ENCODE measurements at places on chromosomes 1 and 21.

DNA sequence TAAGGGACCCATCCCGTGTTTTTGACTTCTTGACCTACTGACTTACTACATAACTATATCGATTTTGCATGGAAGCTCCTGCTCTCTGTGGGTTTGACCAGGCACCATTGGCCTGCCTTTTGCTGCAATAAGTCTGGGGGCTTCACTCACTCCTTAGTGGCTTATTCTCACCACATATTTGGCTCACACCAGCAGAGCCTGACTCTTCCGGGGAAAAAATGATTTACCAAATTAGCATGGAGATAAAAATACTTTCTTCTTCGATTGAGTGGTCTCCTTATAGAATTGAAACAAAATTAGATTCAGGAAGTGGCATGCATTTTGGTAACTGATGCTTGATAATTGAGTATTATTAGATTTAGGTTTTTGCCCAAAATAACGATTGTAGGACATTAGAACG is 129.7 kb downstream of the RUNX1 start:
- no peak for DNase-seq

- no peak for DNase-seq
These were observed 33.6 kb upstream of the SFPQ start for GRCh38 chr1:35226546-35226945.

- no peak for DNase-seq
These were observed 24.1 kb upstream of the CNN3 start for GRCh38 chr1:94951046-94951445.

DNA sequence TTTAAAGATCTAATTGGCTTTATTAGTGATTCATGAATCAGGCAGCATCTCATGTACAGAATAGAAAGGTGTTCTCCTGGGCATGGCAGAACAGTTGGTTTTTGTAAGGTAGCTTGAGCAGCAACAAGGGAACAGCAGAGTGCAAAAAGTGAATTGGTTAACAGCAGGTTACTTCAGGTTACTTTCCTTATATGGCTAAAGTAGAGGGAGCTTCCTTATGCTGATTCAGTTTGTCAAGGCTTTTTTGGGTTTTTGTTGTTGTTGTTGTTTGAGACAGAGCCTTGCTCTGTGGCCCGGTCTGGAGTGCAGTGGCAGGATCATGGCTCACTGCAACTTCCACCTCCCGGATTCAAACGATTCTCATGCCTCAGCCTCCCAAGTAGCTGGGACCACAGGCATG is 132.8 kb downstream of the CDC7 start:
- no peak for DNase-seq

- DNase-seq: peak; percentile 57
These were observed 96.7 kb upstream of the TRABD2B start for GRCh38 chr1:48093696-48094528.

- DNase-seq: no peak
These were observed 10.5 kb upstream of the TNFRSF25 start for GRCh38 chr1:6476483-6476882.

DNA sequence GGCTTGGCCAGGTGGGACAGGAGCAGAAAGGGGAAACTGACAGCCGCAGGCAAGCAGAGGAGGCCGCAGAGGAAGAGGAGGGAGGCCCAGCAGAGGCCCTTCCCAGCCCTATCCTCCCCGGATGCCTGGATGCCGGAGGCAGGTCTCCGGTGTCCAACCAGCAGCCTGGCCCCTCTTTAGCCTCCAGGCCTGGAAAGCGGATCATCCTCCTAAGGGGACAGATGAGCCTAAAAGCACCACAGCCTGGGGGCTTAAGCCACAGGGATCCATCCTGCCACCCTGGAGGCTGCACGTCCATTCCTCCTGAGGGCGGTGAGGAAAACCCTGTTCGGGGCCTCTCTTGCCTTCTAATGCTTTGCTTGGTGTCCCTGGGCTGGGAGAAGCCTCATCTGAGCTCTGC is 334.1 kb upstream of the VAMP3 start:
- no peak for DNase-seq

- no peak for DNase-seq
These were observed 47.6 kb downstream of the RAB3GAP2 start for GRCh38 chr1:220224611-220225124.

GRCh38 chr1:177783051-177783450 is 186.8 kb downstream of the SEC16B start:
- no peak for DNase-seq

DNA sequence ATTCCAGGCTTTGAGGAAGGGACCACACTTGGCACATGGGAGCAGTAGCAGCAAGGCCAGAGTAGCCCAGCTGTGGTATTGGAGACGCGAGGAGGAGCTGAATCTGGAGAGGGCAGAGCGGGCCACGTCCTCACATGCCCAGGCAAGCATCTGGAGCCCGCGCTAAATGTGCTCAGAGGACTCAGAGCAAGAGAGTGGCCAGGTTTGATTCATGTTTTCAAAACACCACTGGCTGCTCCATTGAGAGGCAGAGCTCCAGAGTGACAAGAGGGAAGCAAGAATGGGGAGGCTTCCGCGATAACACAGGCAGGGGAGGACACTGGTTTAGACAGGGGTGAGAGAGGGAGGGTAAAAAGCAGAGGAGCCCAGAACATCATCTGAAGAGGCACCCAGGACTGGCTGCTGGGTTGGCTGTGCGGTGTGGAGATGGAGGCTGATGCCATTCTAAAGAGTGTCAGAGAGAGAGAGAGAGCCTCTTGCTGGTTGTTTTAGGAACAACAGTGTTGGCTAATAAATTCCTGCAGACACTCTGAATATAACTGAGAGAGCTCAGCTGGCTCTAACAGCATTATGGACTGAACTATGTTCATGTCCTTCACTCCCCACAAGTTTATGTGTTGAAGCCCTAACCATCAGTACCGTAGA is 32.3 kb downstream of the RCAN1 start:
- DNase-seq: no peak

- no peak for DNase-seq
These were observed 15.5 kb downstream of the LYPLAL1 start for GRCh38 chr1:219189021-219189824.

GRCh38 chr1:99784809-99785255 is 18.4 kb upstream of the FRRS1 start:
- no peak for DNase-seq

- DNase-seq: no peak
These were observed 8.3 kb upstream of the COL16A1 start for GRCh38 chr1:31712068-31712467.

DNA sequence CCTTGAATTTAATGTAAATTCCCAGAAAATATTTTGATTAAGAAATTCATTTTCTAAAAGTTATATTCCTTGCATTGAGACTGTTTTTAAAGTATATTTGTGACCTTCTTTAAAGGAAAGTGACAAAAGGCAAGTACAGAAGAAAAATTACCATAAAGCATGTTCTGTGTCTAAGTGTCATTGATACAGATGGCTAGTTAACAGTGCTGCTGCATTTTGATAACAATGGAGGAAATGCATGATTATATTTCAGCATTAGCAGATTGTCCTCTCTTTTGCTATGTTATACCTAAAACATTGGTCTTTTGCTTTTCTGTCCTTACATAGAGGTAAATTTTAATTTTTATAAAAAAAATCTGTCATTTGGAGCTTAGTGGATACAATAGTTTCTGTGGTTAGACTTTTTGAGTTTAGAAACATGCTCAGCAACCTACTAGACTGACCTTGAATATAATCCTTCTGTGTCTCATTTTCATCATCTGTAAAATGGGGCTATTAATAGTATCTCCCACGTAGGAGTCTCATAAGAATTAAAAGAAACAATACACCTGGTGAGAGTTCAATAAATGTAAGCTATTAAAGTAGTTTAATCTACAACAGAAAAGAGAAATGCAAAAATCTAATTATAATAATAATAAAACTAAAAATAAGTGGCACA is 51.1 kb upstream of the RGS21 start:
- DNase-seq: no peak

- no peak for DNase-seq
These were observed 43.1 kb downstream of the HOOK1 start for GRCh38 chr1:59857679-59858354.

- no peak for DNase-seq
These were observed 60.0 kb upstream of the TNR start for GRCh38 chr1:175803413-175803812.

DNA sequence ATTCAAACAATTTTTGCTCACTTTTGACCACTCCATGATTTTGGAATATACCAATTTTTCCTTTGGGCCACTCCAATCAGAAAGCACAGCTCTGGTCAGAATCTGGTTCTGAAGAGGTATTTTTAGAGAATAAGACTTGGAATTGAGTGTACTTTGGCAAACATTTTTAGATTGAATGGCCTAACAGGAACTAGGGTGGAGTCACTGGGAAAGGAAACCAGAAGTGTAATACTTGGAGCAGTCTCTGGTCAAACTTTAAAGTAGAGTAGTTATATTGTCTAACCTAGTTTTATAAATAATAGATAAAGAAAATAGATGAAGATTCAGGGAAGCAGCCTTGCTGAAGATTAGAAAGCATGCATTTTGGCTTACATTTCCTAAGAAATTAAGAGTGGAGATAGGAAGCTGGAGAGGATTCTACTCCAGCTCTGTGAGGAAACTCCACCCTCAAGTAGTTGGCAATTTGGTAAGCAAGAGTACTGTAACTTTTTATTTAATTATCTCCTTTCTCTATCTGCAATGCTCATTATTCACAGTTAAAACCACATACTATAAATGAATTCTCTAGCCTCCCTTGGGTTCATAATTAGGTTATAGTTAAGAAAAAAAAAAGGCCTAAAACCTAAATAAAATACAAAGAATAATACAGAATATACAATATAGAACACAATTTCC is 15.8 kb downstream of the STIL start:
- no peak for DNase-seq

DNA sequence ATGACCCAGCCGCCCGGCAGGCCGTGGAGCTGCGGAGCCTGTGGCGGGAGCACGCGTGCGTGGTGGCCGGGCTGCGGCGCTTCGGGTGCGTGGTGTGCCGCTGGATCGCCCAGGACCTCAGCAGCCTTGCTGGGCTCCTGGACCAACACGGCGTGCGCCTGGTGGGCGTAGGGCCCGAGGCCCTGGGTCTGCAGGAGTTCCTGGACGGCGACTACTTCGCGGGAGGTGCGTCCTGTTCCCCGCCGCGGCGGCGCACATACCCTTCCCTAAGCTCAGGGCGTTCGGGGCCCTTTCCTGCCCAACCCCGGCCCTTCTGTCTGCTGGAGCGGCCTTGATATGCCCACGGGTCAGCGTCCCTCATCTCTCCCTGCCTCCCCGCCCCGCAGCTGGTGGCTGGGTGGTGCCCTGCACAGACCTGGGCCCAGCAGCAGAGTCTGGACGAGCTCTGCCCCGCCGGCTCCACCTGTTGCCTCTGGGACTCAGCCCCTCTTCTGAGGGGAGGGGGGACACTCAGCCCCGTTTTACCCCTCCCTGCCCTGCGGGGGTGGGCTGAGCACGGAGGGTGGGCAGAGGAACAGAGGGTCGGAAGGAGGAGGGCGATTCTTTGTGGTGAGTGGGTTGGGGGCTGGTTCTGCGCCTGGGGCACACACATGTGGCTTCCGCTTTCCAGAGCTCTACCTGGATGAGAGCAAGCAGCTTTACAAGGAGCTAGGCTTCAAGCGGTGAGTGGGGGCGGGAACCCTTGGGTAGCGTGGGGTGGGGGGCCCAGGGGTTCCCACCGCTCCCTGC is 688 bp downstream of the PRXL2B start:
- no peak for DNase-seq

DNA sequence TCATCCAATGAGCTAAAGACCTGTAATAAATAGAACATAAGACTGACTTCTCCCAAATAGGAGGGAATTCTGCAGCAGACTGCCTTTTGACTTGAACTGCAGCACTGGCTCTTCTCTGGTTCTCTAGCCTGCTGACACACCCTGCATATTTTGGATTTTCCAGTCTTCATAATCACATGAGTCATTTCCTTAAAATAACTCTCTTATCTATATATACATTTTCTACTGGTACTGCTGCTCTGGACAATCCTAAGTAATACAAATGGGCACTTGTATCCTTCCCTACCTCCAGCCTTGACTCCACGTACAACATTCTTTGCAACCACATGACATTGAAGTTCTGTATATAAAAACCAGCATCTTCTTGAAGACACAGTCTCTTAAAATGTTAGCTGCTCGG is 429.4 kb upstream of the TMPRSS15 start:
- DNase-seq: no peak

DNA sequence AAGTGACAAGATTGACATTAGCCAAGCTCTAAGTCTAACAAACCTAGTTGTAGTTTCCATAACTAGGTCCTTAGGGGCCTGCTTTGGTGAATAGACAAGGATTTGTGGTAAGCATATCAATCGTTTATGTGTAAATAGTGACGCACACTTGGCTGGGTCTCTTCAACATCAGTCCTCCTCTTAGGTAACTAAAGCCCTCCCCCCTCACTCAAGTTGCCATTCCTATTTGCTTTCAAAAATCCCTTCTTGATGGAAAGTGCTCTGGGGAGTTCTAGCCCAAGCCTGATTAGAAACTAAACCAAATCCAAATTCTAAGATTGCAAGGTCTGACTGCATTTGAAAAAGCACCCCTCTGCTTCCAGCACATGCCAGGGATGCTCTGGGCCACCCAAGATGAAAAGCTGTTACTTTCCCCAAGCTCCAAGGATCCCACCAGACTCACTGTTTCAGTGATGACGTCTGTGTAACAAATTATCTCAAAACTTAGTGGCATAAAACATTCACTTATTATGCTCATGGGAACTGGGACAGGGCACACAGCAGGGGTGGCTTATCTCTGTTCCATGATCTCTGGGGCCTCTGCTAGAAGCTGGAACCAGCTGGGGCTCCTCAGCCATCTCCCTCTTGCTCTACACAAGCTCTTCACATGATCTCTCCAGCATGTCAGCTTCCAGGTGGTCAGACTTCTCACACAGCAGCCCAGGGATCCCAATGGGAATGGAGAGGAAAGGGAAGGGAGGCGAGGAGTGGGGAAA is 74.1 kb downstream of the RRAGC start:
- no peak for DNase-seq

GRCh38 chr1:204367956-204368355 is 8.2 kb upstream of the PLEKHA6 start:
- no peak for DNase-seq

DNA sequence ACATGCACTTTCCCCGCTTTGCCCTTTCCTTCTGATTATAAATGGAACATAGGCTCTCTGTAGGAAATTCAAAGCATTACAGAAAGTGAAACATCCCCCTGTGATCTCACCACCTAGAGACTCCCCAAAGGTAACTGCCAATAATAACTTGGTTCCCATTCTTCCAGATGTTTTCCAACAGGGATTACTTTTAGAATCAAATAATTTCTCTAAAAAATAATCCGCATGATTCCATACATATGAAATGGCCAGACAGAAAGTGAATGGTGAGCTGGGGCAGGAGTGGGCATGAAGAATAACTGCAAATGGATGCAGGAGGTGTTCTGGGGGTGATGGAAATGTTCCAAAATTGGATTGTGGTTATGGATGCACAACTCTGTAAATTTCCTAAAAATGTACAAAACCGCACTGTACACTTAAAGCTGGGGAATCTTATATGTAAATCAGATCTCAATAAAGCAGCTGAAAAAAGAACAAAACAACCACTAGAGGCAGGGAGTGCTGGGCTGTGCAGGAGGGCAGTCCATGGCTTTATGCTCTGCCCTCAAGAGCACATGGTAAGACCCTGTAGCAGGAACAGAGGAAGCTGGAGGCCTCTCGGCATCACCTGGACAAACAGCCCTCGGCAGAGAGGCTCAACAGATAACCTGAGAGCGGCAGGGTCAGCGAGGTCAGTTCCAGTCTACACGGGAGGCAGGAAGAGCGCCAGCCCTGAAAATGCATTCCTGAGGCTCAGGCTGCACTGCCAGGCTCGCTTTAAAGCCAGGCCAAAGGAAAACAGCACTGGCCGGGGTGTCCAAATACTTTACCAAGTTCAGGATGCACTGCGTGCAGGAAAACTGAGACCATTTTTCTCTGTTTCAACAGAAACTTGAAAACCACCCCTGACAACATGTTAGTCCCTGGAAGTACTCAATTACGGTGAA is 39.7 kb downstream of the CAPZB start:
- DNase-seq: peak; percentile 38

Data from SHP77 (cell line).